ENCODE measurements at places on chromosomes 3 and 15. TPM values are rescaled to one million over a fixed set of nuclear protein-coding genes. Genes with fewer than 3 reads are reported as not detected.

DNA sequence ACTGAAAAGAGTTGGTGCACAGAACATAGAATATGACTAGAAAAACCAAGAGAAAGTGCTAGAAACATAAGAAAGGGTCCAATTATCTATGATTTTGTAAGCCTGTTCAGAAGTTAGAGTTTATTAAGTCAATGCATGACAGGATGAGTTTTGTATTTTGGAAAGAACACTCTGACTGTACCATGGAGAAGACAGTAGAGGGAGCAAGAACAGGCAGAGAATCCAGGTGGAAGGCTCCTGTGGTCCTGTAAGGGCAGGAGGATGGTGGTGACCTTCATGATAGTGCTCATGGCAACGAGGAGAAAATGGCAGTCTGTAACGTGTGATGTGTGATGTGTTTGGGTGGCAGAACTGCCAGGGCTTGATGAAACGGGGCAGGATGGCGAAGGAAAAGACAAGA, 249.1 kb downstream of the CTNNB1 start:
- DNase-seq, result no peak

GRCh38 chr15:62105266-62105665, 38.5 kb downstream of the C2CD4A start:
- no peak for DNase-seq

GRCh38 chr3:184155644-184156521, 706 bp downstream of the DVL3 start:
- no peak for DNase-seq

DNA sequence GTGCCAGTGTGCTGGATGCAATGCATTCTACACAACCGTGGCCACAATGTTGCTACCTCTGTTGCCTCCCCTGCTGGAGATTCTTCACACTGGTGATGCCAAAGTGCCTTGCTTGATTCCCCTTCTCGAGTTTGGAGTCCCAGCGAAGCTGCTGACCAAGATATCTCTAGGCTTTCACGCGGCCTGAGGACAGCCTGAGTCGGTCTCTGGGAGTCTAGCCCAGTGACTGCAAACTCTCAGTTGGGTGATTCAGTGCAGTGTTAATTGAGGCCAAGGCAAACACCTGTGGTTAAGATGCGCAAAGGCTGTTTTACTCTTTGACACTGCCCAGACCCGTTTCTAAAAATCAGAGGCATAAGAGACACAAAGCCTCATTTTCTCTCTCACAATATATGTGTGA, 434.4 kb downstream of the NR2F2 start:
- DNase-seq, result no peak

- peak; percentile 71 for DNase-seq
These were observed at the start of gene CALML4 for GRCh38 chr15:68204776-68205557. Gene CALML4, minus strand, starts transcription at chr15:68205332. Its CDS starts 85 bp downstream, at chr15:68205247.

DNA sequence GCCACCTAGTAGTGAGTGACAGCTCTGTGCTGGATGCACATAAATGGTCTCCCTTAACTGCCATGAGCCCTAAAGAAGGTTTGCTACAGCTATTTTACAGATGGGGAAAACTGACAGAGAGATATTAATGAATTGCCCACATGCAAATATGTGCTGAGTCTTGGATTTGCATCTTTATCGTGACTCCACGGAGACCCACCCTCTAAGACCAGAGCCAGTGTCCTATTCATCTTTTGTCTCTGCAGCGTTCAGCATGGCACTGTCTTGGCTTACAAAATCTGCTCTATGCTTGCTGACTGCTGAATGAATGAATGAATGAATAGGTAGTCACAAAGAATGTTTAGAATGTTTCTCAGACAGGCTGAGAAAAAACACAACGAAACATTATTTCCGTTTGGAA, 48.3 kb downstream of the BTD start:
- no peak for DNase-seq

GRCh38 chr3:149473357-149474249, 894 bp upstream of the TM4SF4 start:
- DNase-seq, result peak; percentile 79

GRCh38 chr3:9810433-9810770, 340 bp downstream of the TTLL3 start:
- peak; percentile 25 for DNase-seq

- DNase-seq, result peak; percentile 67
These were observed 47.0 kb downstream of the ZBTB20 start for GRCh38 chr3:115099986-115100571.

DNA sequence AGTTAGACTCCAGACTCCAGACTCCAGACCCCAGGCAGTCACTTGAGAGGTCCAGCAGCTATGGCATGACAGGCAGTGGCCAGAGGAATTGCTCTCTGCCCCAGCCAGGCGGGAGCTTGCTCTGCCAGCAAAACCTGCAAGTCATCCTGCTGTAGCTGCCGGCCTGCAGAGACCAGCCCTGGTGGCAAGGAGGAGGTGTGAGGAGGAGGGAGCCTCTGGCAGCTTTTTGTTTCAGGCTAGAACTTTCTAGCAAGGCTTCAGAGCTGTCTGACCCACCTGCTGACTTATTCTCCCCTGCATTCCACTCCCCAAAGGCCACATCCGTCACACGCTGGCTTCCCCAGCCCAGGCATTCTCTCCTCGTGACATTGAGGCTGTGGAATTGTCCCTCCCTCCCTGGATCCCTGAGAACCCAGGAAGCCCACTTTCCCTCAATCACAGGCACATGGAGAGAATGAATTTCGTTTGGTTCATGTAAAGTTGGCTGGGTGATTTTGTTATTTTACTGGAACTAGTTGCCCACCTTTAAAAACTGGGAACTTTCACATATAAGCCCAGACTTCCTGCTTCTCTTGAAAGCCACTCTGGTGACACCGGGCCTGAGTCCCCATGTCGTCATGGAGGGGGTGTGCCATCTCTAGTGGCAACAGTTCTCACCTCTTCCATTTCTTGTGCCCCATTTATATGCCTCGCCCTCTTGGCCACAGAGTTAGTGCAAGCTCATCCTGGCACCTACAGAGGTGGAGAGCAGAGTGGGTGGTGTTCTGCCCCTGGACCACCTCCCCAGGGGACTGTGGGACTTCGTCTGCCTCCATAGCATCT, 82.7 kb downstream of the ABHD5 start:
- no peak for DNase-seq

DNA sequence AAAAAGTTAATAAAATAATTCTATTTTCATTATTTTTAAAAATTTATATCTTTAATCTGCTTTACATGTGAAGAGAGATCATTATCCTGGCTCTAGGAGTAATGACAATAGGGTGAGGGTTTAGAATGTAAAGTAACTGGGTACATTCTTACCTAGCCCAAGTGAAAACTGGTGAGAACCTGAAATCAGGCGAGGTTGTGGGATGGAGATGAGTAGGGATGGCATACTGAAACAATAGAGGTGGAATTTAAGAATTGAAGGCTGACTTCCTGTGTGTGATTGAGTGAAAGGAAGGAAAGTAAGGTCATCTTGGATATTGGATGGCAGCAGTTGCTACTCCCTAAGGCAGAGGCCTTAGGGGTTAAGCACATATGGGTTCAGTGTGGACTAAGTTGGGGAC, 82.7 kb downstream of the MYRIP start:
- no peak for DNase-seq

GRCh38 chr3:50660386-50660785, 14.3 kb upstream of the DOCK3 start:
- DNase-seq, result no peak

DNA sequence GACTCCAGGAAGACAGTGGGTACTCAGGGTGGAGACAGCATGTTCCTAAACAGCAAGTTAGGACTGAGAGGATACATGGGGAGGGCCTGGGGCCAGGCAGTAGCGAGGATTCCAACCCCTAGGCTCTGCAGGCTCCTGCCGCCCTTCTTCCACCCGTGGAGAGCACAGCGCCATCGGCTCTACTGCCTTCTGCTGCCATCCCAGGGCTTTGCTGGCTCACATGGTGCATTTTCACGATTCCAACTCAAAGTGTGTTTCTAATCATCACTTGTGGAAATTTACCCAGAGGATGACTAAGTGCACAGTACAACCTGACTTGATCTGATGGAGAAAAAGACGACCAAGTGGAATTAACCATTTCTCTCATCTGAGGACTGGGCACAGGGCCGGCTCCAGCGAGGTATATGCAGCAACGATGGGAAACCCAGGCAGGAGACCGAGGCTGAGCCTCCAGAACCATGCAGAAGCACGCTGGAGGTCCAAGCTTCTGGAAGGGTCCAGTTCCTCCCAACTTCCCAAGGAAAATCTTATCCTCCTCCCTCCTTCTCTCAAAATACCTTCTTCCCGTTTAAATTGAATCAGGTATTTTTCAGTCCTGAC, 104.6 kb downstream of the LRIG1 start:
- DNase-seq, result no peak

- DNase-seq, result no peak
These were observed 47.5 kb upstream of the SELENOK start for GRCh38 chr3:53939086-53939582.

DNA sequence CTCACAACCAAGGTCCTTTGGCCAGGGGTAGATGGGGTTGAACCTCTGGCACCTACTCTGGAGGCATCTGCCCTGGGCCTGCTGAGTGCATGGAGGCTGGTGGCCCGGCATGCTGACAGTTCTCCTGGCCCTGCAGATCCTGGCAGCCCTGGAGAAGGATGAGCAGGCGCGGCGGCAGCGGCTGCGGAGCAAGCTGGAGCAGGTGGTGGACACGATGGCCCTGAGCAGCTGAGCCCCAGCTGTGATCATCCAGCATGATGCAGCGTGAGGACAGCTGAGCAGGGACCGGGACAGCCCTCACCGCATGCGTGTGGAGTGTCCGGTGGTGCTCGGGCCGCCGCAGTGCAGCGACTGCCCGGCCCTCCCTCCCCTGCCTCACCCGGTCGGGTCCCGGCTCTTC, 50.9 kb downstream of the PLXNA1 start:
- DNase-seq, result no peak

GRCh38 chr3:114427285-114428043, 133.6 kb downstream of the TIGIT start:
- DNase-seq, result no peak

GRCh38 chr3:144511346-144511745, 539.7 kb downstream of the DIPK2A start:
- DNase-seq, result no peak

- no peak for DNase-seq
These were observed 74.9 kb downstream of the BTLA start for GRCh38 chr3:112424394-112424793.

- no peak for DNase-seq
These were observed 18.4 kb upstream of the RHCG start for GRCh38 chr15:89514596-89515406.

DNA sequence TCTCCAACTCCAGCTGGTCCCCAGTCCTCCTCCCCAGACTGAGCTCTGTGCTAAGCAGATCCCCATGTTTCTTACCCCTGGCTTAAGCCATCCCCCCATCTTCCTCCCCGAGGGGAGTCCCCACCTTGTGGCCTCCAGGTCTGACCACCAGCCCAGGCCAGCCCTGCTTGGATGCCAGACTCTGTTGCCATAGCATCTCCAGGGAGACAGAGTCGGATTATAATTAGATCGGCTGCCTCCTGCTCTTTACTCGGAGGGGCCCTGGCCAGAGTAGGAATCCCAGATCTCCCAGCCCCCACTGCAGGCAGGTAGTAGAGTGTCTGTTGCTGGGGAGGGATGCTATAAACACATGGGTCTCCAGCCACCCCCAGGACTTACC, 2.4 kb downstream of the KLHDC8B start:
- DNase-seq, result peak; percentile 56

DNA sequence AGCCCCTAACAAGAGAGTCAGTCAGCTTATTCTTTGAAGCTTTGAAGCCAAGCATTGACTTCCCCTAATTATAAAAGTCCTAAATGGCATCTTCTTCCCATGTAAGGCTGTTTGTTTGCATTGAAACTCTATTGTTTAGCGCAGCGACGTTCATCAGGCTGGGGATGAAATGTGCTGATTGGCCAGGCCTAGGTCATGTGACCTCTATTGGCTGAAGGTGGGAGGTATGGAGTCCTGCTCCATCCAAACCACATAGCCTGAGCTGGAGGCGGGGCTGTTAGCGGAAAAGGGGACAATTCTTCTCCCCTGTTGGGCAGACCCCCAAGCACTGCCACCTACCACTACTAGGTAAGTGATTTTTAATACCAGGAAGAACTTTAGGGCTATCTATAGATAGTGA, 145.3 kb upstream of the PRR23C start:
- no peak for DNase-seq

DNA sequence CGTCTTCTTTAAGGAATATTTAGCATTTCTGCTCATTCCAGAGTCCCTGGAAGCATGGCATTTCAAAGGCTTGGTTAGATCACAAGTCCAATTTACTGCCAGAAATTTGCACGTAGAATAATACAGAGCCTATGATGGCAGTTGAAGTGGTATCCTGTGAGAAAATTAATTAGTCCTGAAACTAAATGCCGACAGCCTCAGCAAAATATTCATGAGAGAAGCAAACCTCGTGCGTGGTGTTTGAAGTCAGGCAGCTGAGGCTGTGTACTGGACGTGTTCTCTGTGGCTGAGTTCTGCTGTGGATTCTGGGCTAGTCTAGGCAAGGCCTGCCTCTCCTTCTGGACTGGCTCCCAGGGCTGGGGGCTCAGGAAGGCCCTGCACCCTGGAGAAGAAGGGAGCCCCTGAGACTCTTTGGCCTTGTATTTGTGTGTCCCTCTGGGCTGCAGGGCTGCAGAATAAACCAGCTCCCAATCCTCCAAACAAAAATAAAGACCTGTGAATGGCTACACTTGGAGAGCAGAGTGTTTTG, 106.6 kb downstream of the APBA2 start:
- no peak for DNase-seq

- DNase-seq, result no peak
These were observed 28.8 kb upstream of the GYG1 start for GRCh38 chr3:148962513-148962912.

DNA sequence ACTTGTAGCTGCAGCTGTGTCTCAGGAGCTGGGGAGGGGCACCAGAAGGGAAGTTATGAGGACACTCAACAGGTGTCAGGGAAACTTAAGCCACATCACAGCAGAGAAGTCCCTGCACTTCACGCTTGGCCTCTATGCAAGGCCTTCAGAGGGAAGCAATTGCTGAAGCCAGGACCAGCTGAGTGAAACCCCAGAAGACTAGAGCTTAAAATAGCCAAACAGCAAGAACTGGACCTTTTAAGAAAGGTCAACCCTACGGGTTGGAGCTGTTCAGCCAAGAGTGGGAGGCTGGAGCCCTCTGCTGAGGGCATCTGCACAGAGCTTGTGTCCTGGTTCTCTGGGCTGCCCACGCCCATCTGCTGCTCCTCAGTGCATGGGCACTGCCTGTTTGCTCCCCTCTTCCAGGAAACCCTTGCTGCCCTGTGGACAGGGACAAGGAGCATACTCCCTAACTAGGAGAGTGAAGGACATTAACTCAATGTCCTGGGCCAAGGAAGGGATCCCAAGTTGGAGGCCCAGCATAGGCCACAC, 3.9 kb upstream of the GRAMD2A start:
- DNase-seq, result no peak

The C3orf62 gene
- total RNA-seq, result 9.8 TPM

The SLC12A1 gene
- total RNA-seq, result not detected

The TICRR gene
- 1.7 TPM for total RNA-seq

The ACAD9 gene
- total RNA-seq, result 38.6 TPM

The DAZL gene
- not detected for total RNA-seq

The ANKRD63 gene
- total RNA-seq, result not detected

The CLDN18 gene
- total RNA-seq, result 354 TPM

The NUP210 gene
- total RNA-seq, result 17.7 TPM
